NCI-H1105 treated with DMSO at 0.1 percent for 48 hours (cell line): ENCODE measurements at places on chromosomes 11 and 22.

DNA sequence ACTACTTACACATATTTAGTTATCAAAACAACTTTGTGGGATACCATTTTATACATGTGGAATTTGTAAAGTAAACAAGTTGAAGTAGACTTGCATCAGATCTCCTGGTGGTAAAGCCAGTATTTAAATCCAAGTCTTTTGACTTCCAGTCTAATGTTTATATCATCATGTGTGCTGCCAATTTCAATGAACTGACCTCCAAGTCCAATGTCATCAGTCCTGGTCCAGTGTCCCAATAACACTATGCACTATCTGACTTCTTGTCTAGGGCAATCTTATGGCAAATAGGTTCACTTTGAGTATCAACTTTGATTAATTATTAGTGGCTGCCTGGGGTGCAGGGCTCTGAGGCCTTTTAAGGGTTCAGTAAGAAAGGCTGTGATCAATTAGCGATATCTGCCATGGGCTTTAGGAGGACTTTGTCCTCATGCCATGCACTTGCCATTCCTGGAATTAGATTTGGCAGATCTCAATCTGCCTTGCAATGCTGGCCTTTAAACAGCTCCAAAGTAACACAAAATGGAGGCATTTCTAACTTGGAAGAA, 9.6 kb upstream of the PTS start:
- DNase-seq: no peak

DNA sequence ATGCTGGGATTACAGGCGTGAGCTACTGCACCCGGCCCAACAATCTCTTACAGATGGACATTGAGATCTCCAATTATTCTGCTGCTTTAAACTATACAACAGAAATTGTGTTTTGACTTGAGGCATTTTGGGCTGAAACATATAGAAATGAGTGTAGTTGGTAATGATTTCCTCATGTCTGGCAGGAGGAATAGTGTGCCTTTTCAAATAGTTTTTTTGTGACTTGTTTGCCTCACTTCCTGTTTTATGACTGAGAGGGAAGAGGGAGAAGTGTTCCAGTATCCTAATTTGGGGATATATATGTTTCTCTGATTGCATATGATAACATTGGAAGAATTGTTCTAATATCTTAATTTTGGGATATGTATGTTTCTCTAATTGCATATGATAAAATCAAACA, 40.2 kb downstream of the EP300 start:
- no peak for DNase-seq

DNA sequence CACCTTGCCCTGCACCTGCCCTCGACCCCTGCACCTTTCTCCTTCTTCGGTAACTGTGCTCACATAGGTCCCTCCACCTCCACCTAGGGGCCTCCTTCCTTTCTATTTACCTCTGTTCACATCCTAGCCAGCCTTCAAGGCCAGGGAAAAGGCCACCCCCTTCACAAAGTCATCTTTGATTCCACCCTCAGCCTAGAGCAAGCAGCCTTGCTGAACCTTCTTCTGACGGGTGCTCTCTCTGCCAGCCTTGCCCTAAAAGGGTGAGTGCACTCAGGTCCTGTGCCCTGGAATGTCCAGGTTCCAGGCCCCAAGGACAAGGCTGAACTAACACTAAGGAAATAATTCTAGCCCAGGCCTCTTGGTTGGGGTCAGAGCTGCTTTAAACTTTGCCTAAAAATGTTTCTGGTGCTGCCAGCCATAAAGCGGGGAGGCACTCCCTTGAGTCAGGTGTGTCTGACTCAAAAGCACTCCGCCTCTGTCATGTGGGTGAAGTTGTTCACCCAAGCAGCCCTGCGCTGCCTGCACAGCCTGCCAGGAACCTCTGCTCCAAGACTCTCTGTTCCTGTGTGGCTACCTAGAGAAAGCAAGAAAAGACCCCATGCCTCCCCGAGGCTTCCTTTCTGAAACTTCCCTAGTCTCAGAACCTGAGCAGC, 9.2 kb upstream of the FAM83F start:
- DNase-seq: no peak

DNA sequence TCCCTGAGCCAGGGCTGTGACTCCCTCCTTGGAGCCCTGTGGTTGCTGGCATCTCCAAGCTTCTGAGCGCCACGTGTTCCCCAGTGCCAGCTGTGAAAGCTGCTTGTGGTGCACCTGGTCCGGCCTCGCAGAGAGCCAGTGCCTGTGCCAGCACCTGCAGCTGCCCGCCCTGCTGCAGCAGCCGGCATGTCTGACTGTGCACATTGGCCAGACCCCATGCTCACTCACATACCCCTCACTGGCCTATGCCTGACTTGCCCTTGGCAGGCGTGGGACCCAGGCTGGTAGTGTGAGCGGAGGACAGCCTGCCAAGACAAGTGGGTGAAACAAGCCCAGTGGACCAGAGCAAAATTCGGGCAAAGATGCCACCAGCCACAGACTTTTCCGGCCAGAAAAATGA, 9.8 kb downstream of the MRPL48 start:
- peak; percentile 82 for DNase-seq

GRCh38 chr11:99063331-99063730, 42.6 kb downstream of the CNTN5 start:
- no peak for DNase-seq

- DNase-seq: no peak
These were observed 12.1 kb upstream of the SPTBN2 start for GRCh38 chr11:66741153-66741552.

DNA sequence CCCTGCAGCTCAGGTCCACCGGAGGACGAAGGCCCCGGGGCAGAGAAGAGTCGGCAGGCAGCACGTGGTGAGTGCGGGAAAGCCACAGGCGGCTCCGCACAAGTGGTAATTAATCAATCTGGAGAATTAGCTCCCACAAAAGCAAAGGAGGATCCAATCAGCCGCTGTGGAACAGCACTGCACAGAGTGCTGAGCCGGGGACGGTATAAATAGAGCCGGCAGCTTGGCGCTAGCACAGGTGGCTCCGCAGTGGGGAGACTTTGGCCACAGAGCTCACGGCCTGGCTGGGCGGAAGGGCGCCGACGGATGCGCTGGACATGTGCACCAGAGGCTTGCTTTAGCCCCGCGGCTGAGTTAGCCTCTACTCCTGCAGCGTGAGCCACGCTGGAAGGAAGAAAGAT, 48.9 kb downstream of the IGSF9B start:
- DNase-seq: no peak

- DNase-seq: peak; percentile 68
These were observed 6.7 kb upstream of the GDPD5 start for GRCh38 chr11:75532200-75533048.

DNA sequence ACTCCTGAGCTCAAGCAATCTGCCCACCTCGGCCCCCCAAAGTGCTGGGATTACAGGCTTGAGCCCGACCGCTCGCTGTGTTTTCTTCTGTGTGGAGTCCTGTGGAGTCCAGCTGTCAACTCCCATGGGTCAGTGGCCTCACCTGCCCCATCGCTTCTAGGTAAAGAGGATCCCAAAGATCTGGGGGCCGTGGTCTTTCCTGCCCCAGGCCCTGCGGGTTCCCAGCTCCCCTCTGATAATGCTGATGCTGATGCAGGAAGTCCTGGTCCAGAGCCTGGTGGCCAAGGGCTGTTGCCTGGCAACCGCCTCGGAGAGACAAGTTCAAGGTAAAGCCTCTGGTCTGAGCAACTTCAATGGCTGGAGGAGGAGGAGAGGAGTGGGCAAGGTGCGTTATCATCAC, 9.6 kb downstream of the SSTR3 start:
- DNase-seq: no peak

DNA sequence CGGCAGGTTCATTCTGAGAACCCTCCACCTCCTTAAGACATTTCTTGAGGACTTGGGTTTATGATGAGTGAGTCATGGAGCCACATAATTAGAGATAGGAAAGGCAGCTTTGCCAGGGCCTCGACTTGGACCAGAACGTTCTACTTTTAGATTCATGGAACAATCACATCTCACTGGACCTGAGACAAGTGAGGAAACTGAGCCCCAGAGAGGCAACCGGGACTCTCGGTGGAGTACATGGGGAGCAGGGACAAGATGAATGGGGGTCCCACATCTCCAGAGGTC, 59.5 kb downstream of the LINC01488 start:
- DNase-seq: no peak

GRCh38 chr22:31150615-31151014, 9.4 kb upstream of the RNF185 start:
- DNase-seq: no peak

- DNase-seq: peak; percentile 91
These were observed 49.8 kb upstream of the ARHGAP20 start for GRCh38 chr11:110761991-110762390.

GRCh38 chr11:41018224-41018623, 441.2 kb downstream of the LRRC4C start:
- DNase-seq: no peak

GRCh38 chr22:37139762-37140161, 10.0 kb downstream of the IL2RB start:
- no peak for DNase-seq

DNA sequence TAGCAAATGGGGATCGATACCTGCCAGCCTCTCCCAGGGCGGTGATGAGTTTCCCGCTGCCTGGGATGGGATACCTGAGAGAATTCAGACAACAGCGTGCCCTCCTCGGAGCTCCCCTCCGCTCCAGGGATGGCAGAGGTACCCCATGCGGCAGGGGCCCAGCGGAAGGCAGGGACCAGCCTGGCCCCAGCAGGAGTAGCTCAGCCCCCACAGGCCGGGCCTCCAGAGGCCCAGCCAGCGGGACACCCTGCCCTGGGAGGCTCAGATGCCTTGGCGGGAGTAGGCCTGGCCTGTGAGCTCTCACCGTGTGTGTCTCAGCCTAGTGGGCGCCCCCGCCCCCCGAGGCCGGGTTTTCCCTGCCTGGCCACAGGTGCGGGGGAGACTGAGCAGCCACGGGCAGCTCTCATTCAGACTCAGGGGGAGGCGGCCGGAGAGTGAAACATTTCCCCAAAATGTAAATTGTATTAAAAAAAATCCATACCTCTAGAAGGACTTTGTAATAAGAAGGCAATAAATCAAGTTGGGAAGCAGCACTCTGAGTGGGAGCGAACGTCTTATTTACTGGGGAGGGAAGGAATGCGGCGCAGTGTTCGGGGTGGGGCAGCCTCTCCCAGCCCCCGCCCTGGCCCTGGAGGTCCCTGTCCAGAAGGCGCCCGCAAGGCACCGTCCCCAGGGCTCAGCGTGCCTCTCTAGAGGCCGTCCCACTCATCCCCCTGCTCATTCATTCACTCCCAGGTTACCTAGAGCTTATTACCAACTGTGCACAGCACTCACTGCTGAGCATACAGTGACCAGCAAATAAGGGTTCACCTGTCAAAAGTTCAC, 888.0 kb downstream of the BRD1 start:
- no peak for DNase-seq

DNA sequence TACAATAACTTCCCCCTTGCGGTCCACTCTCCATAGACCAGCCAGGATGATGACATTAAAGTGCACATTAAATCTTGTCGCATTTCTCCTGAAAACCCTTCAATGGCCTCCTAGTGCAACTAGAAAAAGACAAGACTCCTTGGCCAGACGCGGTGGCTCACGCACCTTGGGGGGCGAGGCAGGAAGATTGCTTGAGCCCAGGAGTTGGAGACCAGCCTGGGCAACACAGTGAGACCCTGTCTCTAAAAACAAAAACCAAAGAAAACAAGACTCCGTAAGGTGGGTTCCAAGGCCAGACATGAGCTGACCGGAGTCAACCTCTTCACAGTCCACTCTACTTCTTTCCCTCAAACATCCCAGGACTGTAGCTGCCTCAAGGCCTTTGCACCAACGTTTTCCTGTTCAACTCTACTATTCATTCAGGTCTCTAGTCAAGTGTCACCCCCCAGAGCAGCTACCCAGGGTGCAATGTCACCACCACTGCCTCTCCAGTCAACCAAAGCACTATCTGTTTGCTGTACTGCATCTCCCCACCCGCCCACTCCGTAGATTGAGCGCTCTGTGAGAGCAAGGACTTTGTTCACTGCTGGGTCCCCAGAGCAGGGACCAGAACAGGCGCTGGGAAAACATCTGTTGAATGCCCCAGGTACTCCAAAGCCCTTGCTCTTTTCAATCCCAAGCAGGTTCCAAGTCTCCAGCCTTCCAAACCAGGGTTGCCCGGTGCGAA, 739 bp downstream of the ZMAT5 start:
- peak; percentile 22 for DNase-seq

DNA sequence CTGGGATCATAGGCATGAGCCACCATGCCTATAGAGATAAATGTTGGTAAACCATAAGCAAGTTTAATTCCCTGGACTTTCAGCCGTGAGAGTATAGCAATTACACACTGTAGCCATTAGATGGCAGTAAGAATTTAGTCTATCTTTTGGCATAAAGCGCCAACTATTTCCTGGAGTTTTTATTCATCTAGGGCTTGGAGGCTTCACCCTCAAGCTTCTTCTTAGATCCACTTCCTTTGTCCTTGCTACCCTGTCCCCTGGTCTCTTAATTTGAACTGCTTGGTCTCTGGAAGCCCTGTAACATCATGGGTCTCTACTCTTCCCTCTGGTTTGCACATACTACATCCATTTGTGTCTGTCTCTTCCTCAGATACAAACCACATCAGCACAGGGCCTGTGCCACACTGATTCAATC, 38.2 kb downstream of the OR10A6 start:
- peak; percentile 71 for DNase-seq

DNA sequence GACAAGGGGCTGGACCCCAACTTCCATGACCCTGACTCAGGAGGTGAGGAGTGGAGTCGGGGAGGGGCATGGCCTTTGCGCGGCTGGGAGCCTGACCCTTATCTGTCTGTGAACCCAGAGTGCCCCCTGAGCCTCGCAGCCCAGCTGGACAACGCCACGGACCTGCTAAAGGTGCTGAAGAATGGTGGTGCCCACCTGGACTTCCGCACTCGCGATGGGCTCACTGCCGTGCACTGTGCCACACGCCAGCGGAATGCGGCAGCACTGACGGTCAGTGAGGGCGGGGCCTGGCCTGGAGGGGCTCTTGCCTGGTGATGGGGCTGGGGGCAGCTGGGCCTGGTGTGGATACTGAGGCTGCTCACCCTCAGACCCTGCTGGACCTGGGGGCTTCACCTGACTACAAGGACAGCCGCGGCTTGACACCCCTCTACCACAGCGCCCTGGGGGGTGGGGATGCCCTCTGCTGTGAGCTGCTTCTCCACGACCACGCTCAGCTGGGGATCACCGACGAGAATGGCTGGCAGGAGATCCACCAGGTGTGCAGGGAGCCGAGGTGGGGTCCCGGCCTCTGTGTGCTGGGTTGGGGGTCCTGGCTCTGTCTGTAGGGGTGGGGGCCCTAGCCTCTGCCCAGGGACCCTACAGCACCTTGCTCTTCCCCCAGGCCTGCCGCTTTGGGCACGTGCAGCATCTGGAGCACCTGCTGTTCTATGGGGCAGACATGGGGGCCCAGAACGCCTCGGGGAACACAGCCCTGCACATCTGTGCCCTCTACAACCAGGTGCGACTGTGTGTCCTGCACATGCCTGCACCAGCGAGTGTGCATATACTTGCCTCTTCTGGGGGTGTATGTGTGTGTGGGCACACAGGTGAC, 6.3 kb downstream of the SHANK3 start:
- no peak for DNase-seq

DNA sequence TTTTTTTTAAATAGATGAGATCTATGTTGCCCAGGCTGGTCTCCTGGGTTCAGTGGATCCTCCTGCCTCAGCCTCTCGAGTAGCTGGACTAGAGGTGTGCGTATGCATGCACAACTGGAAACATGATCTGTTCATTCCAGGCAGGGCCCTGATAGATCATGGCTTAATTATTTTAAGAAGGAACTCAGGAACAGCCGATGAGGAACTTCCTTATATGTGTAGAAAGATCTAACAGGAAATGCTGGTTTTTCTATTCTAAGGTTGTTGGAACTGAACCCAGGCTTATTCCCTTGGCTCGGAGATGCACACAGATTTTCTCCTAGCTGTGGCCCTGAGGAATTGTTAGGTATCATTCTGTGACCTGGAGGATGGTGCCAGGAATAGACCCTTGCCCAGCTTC, 32.4 kb downstream of the SPECC1L start:
- no peak for DNase-seq

GRCh38 chr11:60895687-60896086, 10.7 kb downstream of the PRPF19 start:
- DNase-seq: no peak
